ENCODE measurements at places on chromosomes 7 and 10.

- DNase-seq = no peak
Observed at GRCh38 chr10:31583293-31583692, 264.3 kb downstream of the ZEB1 start.

- DNase-seq = no peak
Observed at GRCh38 chr7:66119245-66119850, 4.7 kb downstream of the CRCP start.

DNA sequence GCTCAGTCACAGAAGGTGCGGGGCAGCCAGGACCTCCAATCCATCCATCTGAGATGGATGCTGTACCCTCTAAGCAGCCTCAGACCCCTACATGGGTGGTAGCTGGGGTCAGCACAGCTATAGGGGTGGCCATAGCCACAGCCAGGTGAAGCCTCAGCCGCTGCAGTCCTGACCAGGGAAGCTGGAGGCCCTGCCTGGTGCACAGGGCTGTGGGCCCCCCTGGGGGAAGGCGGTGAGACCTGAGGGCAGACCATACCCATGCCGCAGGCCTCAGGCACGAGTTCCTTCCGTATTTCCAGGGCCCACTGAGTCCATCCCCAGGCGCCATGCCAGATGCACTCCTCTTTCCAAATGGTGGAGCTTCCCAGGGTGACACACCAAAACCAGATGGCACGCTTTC lies 96.6 kb upstream of the KDM7A start:
- DNase-seq = no peak

DNA sequence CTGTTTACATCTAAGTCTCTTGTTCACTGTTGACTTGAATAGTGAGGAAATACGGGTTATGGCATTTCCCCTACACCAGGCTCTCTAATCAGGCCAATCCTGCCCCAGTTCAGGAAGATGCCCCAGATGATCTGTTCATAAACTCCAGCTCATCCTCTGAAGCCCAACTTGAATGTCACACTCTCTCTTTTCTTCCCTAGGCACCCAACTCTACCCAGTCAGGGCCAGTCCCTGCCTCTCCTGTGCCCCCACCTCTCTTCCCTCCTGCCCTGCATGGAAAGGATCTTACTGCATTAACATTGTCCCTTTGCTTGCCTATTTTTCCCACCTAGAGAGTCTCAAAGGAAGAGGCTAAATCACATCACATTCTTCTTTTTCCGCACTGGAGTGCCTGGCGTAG lies 10.6 kb upstream of the TRPV6 start:
- DNase-seq = no peak

DNA sequence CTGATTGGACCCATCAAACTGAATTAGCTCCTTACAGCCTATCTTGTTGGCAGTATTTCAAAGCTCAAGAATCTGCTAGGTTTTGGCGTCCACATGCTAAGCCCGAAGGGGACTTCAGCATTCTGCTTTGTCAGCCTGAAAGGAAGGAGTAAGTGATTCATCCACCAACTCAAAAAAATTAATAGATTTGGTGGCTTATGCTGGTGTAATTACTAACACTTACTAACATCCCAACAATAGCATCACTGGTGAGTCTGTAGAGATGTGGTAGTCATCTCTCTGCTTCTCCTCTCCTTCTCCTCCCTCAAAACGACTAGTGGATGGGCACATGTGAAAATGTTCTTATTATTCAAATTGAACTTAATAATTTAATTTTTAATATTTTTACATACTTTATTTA lies 53.8 kb upstream of the EGR2 start:
- DNase-seq = no peak

GRCh38 chr10:30493609-30494530 lies 59.9 kb downstream of the MAP3K8 start:
- no peak for DNase-seq

DNA sequence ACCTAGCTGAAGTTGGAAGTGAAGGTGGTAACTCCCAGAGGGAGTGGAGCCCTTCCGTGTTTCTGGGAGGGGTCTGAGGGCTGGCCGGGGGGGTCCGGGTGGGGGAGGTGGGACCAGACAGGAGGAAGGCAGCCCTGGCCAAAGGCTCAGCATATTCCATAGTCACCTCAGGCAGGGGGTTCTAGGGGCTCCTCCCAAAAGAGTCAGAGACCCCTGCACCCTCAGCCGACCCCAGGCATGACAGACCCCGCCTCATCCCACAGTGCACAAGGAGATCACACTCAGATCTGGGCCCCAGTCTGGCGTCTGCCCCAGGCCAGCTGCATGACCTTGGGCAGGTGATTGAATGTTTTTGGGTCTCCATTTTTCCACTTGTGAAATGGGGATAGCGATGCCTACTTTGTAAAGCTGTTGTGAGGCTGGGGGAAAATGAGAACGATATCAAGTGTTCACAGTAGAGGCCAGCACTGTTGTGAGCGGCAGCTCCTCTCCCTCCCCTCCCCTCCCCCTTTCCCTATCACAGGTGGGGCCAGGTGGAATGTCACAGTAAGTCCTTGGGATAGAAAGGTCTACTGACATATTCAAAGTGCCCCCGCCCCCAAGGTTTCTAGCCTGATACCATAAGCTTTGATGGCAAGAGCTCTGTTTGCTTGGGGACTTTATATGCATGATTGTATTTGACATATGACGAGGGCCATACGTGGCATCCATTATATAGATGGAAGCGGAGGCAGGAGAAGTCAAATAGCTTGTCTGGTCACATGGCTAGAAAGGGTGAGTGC lies 33.3 kb downstream of the DNAJB12 start:
- DNase-seq = no peak

GRCh38 chr10:14884082-14884481 lies 5.4 kb downstream of the SUV39H2 start:
- no peak for DNase-seq

- DNase-seq = no peak
Observed at GRCh38 chr7:74223711-74224510, 14.1 kb downstream of the LAT2 start.

- DNase-seq = no peak
Observed at GRCh38 chr7:96026611-96027010, 254.3 kb downstream of the DYNC1I1 start.

GRCh38 chr10:116866987-116867595 lies 17.8 kb downstream of the ENO4 start:
- DNase-seq = no peak

- DNase-seq = no peak
Observed at GRCh38 chr10:111890046-111890445, 293.5 kb downstream of the GPAM start.

DNA sequence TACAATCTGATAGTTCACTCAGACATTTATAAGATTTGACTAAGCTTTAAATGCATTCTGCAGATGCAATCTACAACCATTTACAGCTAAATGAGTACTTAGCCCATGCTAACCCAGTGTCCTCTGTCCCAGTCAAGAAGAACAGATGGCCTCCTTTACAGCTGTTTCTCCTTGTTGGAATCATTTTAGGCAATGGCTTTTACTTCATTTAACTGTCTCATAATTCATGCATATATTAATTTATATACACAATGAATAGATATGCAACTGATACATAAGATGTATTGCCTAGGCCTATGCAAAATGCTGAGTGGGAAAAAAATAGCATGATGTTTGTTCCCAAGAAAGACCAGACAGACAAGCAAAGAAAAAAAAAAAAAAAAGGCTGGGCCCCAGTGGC lies 82.2 kb downstream of the TSPAN12 start:
- DNase-seq = no peak

GRCh38 chr10:42707234-42707633 lies 68.9 kb upstream of the ZNF33B start:
- DNase-seq = no peak

- no peak for DNase-seq
Observed at GRCh38 chr7:50389961-50390360, 60.2 kb downstream of the FIGNL1 start.

- DNase-seq = no peak
Observed at GRCh38 chr7:3538041-3538440, 237.0 kb downstream of the SDK1 start.

- no peak for DNase-seq
Observed at GRCh38 chr7:117640465-117640864, 160.6 kb downstream of the CFTR start.

DNA sequence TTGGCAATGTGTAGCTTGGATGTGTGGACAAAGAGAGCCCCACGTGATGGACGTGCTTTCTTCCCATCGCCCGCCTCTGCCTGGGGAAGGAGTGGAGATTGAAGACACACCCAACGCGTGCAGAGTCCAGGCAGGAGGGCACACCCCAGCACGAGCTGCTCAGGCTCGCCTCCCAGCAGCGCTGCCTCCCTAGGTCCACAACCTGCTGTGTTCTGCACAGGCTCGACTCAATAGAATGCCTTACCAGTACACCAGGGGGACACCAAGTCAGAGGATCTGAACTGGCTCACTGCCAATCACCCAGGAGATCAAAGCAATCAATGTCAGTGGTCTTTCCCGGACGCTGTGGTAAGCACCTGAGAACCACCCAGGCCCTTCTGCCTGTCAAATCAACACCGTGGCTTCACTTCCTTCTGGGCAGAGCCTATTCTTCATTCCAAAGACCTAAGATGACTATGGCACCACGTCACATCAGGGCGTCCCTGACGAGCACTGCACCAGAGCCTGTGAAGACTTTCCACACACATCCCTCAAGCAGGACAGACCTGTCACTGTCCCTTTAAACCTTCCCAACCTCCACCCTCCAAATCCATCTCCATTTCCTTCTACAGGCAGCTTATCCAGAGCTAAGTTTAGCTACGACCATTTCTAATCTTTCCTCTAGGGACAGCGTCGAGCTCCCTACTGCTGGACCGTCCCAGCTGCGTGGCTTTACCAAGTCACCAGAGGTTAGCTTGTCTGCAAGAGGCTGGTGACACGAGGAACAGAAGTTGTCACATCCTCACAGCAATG lies 72.3 kb downstream of the AMZ1 start:
- no peak for DNase-seq

DNA sequence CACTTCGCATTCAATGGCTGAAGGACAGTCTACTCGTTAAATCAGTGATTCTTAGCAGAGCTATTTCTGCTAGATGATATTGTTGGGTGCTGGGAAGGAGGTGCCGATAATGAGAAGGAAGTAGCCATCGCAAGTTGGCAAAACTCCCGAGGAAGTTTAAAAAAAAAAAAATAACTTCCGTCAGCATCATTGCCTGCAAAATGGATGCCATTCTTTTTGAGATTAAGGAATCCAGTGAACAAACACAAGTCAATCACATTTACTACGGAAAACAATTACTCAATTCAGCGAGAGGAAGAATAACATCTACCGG lies 74.4 kb upstream of the SFMBT2 start:
- no peak for DNase-seq

Measured in stimulated activated CD8-positive, alpha-beta memory T cell treated with anti-CD3 and anti-CD28 coated beads, Interleukin-4, amount 100 ng/mL, for 1 hour (primary cell).